ENCODE measurements at places on chromosomes 4 and X.

DNA sequence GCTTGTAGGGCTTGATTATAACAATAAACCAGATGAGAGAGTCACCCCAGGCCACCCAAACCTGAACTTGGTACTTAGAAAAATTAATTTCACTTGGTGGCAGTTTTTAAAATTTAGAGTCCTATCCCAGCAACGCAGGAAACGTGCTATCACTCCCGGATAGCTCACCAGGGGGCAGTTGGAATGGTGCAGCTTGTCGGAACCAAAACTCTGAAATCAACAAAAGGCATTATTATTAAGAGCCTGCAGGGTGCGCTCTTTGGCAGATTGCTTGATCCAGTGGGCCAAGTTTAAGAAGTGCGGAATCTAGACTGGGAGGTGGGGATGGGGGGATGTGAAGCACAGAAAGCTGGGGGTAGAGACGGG is 2.4 kb downstream of the FRAS1 start:
- DNase-seq: peak; percentile 89

DNA sequence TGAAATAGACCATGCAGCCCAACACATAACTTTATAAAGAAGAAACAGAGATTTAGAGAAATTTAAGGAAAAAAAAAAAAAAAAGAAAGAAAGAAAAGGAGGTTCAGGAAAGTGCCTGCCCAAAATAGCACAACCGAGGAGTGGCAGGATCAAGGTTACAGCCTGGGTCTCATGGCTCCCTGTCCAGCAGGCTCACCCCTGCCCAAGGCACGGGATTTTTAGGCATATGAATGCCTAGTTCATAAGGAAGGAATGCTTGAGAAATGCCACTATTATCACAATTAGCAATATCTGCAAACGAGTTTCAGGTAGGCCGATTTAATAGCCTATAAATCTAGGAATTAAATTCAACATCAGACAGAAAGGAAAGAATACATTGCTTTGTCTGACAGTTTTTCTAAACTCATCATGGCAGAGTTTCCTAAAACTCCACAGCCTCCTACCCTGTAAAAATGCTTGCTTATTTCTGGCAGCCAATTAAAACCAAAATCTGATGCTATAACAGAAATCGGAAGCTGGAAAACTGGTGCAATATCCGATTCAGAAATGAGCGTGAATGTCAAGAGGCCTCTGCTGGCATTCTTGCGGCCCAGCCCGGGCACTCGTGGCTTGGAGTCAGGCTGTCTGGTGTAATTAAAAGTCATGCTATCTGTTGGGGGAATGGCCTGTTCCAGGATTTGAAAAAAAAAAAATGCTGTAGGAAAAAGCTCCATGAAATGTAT is 63.5 kb downstream of the GEMIN8 start:
- no peak for DNase-seq

- no peak for DNase-seq
Measured at GRCh38 chr4:61385256-61385655, 185.1 kb downstream of the ADGRL3 start.

- no peak for DNase-seq
Measured at GRCh38 chr4:15457406-15458201, 12.1 kb upstream of the CC2D2A start.

DNA sequence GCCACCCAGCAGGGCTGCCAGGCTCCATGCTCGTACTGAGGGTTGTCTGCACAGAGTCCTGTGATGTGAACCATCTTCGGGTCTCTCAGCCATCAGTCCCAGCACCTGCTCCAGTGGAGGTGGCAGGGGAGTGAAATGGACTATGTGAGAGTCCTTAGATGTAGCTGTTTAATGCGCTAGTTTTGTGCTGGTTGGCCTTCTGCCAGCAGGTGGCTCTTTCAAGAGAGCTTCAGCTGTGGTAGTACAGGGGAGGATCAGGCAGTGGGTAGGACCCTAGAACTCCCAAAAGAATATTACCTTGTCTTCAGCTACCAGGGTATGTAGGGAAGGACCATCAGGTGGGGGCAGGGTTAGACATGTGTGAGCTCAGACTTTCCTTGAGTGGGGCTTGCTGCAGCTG is 1066.0 kb downstream of the GLUD2 start:
- DNase-seq: no peak

DNA sequence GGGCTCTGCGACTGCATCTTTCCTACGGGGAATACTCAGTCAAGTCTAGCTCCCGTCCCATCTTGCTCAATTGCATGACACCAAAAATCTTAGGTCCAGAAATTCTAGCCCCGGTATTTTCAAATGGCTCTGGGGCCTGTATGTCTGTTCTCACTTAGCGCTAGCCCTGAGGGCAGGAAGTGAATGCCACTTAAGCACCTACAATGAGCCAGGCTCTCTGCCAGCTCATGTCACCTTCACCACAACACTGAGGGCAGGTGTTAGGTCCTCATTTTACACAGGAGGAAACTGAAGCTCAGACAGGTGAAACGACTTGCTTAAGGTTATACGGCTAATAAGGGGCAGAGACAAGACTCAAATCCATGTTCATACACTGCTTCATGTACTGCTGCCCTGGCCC is 282.8 kb downstream of the PPP1R2C start:
- no peak for DNase-seq

GRCh38 chr4:132955146-132955545 is 193.9 kb upstream of the PCDH10 start:
- DNase-seq: no peak

DNA sequence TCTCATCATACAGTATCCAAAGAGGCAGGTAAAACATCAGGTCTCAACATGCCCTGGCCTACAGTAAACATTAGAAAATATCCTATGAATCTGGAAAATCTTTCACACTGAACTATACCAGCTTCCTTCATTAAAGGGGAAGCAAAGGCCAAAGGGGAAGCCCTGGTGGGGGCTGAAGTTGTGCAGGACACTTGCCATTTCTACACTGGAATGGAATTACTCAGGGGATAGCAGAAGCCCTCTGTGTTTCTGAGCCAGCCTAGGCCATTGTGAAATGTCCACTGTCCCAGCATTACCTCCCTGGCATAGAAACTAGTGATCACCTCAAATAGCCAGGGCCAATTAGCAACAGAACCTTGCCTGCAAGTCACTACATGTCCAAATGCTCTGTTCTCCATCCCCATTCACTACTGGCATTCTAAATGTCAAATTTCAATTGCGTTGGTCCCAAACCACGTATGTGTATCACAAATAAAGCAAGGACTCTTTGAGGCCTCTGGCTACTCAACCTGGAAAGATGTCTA is 429.9 kb downstream of the AFF2 start:
- DNase-seq: no peak

- no peak for DNase-seq
Measured at GRCh38 chr4:24266951-24267722, 317.2 kb downstream of the DHX15 start.

DNA sequence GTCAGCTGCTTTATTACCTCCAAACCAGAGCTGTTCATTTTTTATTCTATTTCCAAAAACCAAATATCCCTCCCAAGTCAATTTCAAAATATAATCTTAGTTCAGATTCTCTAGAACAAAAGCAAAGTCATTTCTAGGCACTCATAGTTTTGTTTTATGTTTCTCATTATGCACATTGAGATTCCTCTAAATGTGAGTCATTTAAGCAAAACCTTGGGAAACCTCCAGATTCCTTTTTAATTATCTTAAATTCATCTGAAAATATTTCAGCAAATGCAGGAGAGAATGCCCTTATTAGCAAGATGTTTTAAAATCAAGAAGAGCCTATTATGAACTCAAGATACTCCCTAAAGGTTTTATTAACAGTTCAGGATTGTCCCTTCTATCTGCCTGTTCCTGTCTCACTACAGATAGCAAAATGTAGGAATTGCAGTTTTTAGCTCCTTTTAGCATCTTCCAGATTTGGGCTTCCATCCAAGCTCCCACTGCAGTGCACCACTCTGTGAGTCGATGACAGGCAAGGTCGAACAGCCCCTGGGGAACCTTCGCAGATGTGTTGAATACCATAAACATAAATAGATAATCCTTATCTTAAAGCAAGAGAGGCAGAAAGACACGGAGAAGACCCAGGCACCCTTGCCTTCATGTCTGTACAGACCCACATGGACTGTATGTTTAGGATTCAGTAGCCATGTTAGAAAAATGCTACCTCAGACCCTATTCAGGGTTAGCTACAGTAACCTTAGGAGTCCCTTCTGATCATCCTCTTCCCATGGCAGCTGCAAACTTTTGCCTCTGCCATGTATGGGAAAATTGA is 11.3 kb upstream of the SLC9A7 start:
- DNase-seq: no peak

GRCh38 chr4:174211622-174212044 is 71.8 kb downstream of the FBXO8 start:
- DNase-seq: no peak

GRCh38 chr4:101115887-101116286 is 231.4 kb downstream of the PPP3CA start:
- DNase-seq: no peak

GRCh38 chr4:88730811-88731210 is 33.2 kb upstream of the NAP1L5 start:
- DNase-seq: no peak

DNA sequence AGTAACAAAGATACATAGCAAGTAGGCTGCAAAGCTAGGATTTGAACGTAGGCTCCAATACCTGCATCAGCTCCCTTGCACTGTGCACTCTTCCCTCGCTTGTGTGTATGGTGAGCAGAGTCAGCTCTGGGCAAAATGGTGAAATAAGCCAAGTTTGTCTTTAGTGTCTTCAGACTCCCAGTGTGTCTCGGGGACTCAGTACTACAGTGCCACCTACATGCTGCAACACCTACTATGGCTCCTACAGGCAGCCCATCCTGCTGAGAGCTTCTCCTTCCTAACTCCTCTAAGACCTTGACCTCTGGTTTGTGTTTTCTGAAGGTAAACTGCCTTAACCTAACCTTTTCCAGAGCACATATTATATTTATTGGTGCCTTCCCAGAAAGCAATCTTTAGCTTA is 42.5 kb downstream of the RTL9 start:
- no peak for DNase-seq

DNA sequence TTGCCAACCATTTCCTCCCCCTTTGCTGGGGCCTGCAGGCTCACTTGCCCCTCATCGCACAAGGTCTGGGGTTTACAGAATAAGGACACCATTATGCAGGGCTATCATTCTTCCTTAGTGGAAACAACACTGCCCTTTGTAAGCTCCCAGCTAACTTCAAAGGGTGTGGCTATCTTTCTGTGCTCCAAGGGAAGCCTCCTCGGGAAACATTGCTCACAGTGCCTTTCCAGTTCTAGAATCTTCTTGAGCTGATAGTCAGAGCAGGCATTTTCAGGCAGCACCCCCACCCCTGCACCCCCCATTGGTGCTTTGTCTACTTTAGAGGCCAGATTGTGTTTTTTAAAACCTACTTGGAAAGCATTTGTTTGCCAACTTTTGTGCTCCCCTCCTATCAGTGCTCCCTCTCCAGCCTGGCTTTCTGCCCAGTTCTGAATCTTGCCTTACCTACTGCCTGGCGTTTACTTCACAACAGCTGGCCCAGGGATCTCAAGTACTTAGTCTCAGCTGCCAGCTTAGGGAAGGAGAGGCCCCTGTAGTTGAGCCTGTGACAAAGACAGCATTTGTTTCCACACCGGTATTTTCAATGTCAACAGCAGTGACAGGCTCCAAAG is 53.5 kb downstream of the PLAC1 start:
- DNase-seq: peak; percentile 7

DNA sequence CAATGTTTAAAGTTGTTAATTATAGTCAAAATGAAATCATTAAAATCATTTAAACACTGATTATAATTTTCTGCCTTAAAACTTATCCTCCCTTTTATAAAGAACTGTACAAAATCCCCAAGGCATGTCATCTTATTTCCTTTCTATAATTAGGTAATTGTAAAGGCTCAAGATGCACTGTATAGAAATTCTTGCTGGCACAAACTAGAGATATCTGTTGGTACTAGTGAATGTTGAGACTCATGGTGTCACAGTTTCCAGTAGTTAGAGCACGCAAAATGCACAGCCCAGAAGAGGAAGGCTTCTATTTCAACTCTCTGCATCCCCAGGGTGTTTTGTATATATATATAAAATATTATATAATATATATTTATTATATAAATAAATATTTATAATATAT is 22.7 kb upstream of the PLA2G12A start:
- no peak for DNase-seq

GRCh38 chr4:32499171-32499570 is 1779.0 kb downstream of the PCDH7 start:
- no peak for DNase-seq

DNA sequence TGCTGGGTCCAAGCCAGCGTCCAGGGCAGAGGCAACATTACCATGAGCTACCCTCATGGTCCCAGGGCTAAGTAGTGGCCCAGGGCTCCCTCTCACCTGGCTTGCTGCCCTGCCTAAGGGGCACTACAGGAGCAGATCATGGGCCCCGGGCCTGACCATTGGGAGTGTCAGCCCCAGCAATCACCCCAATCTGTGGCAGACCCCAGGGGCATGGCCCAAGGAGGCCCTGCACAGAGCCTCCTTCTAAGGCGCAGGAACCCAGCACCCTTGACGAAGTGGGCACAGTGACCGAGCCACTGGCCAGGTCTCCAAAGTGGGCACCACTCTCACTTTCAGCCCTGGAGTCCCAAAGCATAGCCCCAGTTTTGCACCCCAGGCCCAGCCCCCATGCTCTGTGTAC is 667.1 kb downstream of the SH3BGRL start:
- DNase-seq: no peak

DNA sequence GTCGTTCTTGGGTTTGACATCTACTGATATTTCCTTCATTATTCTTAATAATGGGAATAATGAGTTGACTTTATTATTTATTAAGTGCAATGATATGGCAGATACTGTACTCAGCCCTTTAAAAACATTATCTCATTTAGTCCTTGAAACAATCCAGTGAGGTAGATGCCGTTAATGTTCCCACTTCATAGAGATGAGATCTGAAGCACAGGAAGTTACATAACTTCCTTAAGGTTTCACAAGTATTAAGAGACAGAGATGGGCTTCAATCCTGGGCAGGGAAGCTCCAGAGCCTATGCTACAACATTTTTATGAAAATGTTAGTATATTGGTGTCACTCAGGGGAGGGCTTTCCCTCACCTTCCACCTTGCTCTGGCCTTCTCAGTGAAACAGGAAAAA is 9.7 kb upstream of the KLHL13 start:
- DNase-seq: no peak

GRCh38 chrX:21960569-21961541 is 20.3 kb downstream of the SMS start:
- DNase-seq: no peak

DNA sequence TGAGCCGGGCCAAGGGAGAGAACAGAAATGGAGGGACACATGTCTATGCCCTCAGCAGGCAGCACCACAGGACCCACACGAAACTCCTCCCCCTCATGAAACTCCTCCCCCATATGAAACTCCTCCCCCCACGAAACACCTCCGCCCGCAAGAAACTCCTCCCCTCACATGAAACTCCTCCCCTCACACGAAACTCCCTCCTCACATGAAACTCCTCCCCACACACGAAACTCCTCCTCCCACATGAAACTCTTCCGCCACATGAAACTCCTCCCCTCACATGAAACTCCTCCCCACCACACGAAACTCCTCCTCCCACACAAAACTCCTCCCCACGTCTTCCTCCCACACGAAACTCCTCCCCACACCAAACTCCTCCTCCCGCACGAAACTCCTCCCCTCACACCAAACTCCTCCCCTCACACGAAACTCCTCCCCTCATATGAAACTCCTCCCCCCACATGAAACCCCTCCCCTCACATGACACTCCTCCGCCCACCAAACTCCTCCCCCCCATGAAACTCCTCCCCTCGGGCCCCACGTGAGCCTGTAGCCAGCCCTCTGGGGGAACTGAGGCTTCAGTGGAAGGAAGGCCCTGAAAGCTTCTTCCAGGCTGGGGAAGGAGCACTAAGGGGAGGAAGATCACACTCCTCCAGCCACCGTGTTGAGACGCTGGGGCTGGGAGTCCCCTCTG is 15.2 kb downstream of the ADRA2C start:
- DNase-seq: no peak

- DNase-seq: no peak
Measured at GRCh38 chr4:131450572-131451209, 1698.4 kb upstream of the PCDH10 start.
